ENCODE measurements at places on chromosomes 13 and 19.

DNA sequence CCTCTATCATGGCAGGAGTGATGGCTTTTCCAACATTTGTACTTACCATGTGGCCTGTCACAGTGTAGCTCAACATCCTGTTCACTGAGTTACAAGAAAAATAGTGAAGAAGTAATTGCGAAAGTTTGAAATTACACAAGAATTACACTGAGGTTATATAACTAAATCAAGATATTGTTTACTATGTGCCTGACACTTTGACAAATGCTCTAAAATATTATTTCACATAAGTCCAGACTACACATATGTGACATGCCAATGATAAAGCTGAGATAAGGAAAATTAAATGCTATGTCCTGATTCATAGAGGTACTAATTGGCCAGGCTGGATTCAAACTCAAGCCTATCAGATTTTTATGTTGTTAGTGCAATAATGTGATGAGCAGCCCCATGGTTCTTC, 451.7 kb downstream of the PCDH9 start:
- no peak for DNase-seq

DNA sequence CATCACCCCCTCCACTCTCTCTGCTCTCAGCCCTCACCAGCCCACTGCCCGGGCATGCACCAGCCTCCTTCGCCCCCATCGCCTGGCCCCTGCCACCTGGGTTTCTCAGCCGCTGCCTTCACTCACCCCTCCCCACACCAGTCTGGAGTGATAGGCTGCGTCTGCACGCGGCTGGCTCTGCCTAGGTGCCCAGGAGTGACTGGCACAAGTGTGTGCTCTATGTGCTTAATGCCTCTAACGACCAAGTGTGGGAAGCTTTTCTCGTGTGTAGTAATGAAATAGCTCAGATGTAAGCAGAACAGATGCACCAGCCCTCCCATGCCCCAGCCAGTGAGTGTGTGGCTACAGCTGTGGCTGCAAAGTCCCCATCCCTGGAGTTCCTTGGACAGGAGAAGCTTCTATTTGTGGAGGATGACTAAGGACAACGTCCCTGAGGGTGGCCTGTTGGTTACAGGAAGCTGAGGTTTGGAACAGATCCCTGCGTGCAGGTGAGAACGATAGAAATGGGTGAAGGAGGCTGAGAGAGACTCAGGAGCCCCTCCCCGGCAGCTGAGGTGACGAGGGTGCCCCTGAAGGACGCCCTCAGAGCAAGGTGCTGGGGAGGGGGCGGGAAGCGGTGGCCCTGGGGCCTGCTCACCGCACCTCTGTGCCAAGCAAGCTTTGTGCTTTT, 35.6 kb downstream of the ATP11A start:
- no peak for DNase-seq

DNA sequence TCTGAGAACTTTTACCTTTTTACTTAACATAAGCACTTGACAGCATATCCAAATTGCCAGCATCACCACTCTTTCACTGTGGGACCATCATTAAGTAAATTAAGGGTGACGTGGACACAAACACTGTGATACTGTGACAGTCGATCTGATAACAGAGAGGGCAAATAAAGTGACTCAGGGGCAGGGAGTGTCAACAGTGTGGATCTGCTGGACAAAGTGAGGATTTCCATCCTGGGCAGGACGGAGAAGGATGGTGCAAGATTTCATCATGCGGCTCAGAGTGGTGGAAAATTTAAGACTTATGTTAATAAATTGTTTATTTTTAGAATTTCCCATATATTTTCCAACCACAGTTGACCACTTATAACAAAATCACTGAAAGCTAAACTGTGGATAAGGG, 60.0 kb upstream of the WDFY2 start:
- DNase-seq, result no peak

DNA sequence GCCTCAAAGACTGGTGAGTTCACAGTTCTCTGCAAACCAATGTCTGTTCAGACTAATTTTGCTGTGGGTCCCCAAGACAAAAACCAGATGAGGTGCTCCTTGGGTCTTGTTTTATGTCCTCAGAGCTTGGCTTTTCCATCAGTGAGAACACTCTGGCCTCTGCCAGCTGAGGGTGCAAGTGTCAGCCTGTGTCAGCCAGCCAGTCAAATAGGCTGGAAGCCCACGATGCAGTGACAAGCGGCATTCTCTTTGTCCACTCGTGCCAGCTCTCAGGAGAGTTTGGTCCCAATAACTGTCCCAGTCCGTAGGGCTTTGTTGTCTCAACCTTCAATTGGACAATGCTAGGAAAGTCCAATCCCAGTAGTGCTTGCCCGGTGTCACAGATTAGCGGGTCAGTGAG, 9.4 kb upstream of the AKT2 start:
- DNase-seq, result no peak

- DNase-seq, result no peak
Observed at GRCh38 chr13:31377946-31378345, 178.2 kb downstream of the B3GLCT start.

GRCh38 chr19:49019242-49019932, 2.5 kb upstream of the LHB start:
- peak; percentile 69 for DNase-seq

- no peak for DNase-seq
Observed at GRCh38 chr13:33446821-33447725, 161.5 kb upstream of the STARD13 start.

DNA sequence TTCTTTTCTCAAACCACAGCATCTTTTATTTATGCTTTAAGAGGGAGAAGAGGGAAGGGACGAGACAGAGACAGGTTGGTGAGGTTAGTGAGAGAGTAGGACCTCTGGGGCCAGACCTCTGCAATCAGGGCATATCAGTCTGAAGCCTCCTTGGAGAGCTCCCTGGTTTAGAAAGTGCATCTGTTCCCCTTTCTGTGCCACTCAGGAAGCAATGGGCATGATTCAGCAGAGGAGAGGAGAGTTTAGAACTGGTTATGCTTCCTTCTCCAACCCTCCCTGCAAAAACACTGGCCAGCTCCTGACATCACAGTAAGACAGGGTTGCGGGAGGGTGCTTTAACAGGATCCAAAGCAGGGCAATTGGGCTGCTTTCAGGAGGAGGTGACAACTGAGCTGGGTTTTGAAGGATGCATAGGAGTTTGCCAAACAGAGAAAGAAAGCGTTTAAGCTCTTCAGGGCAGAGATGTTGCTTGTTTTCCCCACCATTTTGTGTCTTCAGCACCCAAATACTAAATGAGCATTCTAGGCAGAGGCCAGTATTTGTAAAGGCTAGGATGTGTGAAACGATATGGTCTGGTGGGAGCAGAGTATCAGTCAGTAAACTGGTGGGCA, 33.1 kb downstream of the CERS4 start:
- no peak for DNase-seq

DNA sequence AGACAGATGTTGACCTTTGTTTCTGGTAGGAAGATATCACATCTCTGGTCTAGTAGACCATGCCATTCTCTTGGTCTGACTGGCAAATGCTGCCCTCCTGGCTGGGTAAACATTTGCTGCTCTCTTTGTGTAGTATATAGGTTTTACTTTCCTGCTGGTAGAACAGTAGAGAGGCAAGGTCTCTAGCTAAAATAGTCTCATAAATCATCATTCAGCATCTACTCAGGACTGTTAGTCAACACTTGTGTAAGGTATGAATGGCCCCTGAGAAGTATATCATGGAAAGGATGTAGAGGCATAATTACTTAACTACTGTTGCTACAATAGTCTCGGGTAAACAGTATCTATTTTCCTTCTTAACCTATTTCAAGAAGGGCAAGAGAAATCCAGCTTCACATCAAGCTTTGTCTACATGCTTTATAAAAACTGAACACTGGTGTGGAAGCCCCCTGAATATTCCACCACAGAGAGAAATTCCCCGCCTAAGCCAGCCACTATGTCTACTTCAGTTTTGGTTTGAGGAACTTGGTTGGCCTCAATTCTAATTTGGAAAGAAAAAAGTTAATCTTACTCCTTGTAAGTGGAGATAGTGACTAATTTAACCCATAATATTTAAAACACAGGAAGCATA, 18.4 kb upstream of the MYCBP2 start:
- no peak for DNase-seq

GRCh38 chr19:30605333-30605732, 233.1 kb downstream of the ZNF536 start:
- no peak for DNase-seq

GRCh38 chr13:114248011-114248410, 13.3 kb downstream of the CDC16 start:
- DNase-seq, result no peak

DNA sequence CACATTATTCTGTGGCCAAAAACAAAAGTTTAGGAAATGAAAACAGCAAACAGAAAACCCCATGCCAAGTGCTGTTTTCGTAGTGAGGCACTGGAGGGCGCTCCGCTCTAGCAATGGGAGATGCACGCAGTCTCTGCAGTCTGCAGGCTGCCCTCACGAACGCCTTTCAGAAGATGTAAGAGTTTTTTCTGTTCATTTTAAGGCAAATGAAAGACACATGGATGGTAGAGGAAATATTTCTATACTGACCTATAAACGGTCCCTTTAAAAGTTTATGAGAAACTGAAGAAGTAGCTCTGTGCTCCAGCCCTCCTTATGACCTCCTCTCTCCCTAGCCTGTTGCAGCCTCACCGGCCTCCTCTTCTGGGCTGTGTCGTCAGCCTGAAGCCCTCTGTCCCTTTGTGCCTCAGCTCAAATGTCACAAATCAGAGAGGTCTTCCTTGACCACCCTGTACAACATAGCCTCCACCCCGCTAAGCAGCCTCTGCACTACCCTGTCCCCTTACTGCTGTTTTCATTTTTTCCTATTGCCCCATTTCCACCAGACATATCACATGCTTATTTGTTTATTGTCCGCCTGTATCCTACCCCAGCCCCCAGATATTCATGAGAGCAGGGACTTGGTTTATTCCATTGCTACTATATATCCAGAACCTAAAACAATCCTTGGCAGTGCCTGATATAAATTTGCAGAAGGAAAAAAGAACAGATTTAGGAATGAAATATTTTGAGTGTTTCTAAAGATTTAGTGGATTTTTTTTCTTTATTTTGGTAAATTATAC, 116.4 kb downstream of the TM9SF2 start:
- no peak for DNase-seq

DNA sequence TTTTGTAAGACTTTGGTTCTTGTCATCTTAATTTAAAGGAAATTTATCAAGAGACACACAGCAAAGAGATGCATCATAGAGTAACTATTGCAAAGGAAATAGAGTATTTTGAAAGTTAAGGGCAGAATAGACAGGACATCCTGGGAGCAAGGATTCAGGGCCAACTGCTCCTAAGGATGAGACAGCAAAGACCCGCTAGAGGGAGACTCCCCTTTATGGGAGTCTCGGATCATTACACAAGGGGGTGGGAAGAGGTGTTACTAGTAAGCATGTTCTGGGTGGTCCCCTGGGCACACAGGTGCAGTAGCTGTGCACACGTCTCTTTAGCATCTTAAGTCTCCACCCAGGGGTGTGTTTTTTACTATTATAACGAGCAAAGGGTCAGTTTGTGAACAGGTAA, 9.6 kb downstream of the ZSCAN5C start:
- no peak for DNase-seq

All from activated CD8-positive, alpha-beta memory T cell treated with anti-CD3 and anti-CD28 coated beads, Interleukin-2, amount 50 U/mL, for 4 hours (primary cell).